ENCODE measurements at places on chromosomes 11 and 22. TPM values are rescaled to one million over a fixed set of nuclear protein-coding genes. Genes with fewer than 3 reads are reported as not detected.

DNA sequence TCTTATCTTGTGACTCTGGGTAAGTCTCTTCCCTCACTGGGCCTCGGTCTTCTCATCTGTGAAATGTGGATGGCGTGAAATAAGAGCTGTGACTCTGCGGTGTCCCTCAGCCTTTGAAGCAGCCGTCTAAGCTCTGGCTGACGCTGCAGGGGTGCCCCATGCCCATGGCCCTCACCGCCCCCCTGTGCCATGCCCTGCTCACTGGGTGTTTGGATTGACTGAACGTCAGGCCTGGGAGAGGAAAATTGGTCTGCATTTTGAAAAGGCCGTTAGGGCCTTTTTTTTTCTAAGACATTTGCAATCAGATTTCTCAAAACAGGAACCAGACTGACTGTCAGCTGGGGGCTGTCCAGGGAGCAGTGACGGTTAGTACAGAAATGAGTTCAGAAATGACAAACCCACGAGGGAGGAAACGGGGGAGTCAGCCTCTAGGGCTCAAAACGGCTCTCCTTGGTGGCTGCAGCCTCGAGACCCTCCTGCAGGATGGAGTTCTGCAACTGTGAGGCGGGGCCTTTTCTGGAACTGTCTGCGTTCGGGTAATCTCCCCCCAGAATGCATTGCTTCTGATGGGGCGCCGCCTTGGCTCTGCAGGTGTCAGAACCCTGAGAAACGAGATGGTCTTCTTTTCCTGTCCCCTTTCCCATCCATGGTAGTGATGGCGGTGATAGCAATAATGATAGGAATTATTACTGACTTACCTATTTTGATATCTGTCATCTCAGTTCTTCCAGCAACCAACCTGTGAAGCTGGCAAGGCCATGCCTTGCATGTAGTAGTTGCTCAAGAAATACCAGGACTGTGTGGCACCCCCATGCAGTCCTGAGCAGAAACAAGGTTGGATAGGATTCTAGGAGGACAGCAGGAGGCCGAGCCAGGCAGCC lies 2.0 kb downstream of the GRK2 start:
- no peak for DNase-seq
- H3K4me1 ChIP-seq: peaks cover 36% of the 10 kb centered on the region
- no peaks in the 10 kb centered on the region for H3K27me3 ChIP-seq
- H3K27ac ChIP-seq: no peak overlapping the region

Gene MUC15
- total RNA-seq: not detected

DNA sequence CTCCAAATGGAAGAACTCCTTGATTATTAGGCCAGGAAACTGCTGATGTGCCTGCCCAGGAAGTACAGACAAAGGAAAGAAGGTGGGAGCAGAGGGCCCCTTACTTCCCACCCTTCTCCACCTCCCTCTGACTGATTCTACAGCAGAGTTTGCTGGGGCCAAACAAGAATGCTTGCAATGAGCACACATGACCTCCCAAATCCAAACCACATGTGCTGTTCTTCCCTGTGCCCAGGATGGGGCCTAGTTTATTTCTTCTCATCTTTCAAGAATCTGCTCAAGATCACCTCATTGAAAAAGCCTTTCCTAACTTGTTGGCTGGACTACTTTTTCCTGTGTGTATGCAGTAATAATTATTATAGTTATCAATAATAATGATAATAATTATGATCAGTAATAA lies 286.1 kb downstream of the RAB38 start:
- H3K4me1 ChIP-seq: peaks cover 4% of the 10 kb centered on the region
- no peak overlapping the region for H3K27ac ChIP-seq
- H3K36me3 ChIP-seq: no peaks in the 10 kb centered on the region

GRCh38 chr22:30903876-30904460 lies 64.6 kb downstream of the MORC2 start:
- no peak for DNase-seq
- no peaks in the 10 kb centered on the region for H3K4me1 ChIP-seq
- H3K27me3 ChIP-seq: no peaks in the 10 kb centered on the region
- no peak overlapping the region for H3K27ac ChIP-seq
- no peak overlapping the region for H3K4me3 ChIP-seq
- peaks cover 16% of the 10 kb centered on the region for H3K36me3 ChIP-seq

Gene BRSK2
- 72.5 TPM for total RNA-seq

DNA sequence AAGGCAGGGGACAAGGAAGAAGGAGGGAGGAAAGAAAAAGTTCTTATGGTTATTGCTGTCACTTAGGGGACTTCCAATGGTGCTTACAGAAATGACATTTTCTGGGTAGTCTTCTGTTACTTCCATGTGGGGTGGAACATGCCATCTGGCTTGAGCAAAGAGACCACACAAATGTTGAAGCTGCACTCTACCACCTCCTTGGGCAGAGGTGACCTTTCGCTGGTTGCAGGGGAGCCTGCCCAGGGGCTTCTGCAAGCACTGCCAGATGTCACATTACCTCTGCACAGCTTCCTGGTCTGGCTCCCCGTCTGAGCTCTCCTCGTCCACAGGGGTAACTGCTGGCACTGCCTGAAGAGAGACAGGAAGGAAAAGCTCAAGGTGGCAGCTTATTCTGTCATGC lies 32.6 kb upstream of the APOA1 start:
- no peaks in the 10 kb centered on the region for H3K4me1 ChIP-seq
- no peak for DNase-seq
- no peaks in the 10 kb centered on the region for H3K27me3 ChIP-seq
- H3K4me3 ChIP-seq: no peak overlapping the region
- H3K36me3 ChIP-seq: peaks cover 14% of the 10 kb centered on the region

DNA sequence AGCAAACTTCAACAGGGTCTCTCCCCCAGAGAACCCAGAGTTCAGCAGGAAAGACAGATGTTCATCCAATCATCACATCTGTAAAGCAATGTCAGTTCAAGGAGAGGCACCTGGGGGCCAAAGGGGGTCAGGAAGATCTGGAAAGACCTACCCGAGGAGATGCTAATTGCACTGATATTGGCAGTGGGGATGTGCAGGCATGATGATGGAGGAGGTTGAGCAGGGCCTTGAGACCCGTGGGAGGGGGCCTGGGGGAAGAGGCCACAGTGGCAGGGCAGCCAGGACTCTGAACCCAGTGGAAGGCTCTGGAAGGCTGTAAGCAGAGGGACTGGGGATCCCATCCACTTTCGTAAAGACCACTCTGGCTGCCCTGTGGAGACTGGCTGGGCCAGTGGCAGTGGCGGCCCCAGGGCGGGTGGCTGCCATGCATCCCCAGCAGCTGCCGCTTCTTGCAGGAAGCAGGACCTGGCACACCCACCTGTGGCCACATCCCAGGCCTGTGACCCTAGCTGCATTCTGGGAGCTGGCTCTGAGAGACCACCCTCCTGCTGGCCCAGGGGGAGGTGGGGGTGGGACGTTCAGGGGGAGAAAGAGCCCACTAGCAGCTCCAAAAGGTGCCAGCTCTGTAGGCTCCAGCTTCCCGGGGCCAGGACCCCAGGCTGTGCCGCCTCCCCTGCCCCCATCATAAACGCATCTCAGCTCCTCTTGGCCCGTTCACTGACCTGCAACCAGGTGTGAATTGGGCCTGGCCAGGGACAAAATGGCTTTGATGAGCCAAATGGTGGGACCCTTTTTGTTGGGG lies 59.9 kb upstream of the FGF3 start:
- no peak for DNase-seq
- no peak overlapping the region for H3K27ac ChIP-seq
- H3K36me3 ChIP-seq: no peaks in the 10 kb centered on the region
- H3K4me3 ChIP-seq: no peak overlapping the region
- H3K27me3 ChIP-seq: peaks cover 8% of the 10 kb centered on the region

- H3K27ac ChIP-seq: no peak overlapping the region
- no peak for DNase-seq
- no peaks in the 10 kb centered on the region for H3K4me1 ChIP-seq
- no peaks in the 10 kb centered on the region for H3K27me3 ChIP-seq
These were observed 85.8 kb upstream of the NARS2 start for GRCh38 chr11:78660471-78660870.

Gene KRTAP5-9
- not detected for total RNA-seq

Gene SYTL2
- total RNA-seq: 7.3 TPM

Gene OR51F2
- not detected for total RNA-seq

DNA sequence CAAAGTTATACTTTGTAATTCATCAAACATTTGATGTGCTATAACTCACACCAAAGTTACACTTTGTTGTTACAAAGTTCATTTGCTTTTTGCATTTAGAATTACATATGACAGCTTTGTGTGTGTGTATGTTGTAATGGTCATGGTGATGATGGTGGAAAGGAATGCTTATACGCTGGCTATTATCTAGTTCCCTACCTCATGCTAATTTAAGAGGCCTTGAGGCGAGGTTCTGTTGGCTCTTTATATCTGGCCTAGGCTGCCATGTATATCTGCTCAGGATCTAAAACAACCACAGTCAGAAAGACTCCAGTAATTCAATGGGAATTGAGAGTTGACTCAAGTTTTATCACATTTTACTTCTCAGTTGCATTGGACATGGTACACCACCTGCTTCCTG lies 123.4 kb downstream of the SLC17A6 start:
- no peak overlapping the region for H3K27ac ChIP-seq
- no peak overlapping the region for H3K4me3 ChIP-seq
- peaks cover 18% of the 10 kb centered on the region for H3K4me1 ChIP-seq
- DNase-seq: no peak
- H3K36me3 ChIP-seq: peaks cover 2% of the 10 kb centered on the region

Gene MS4A6A
- total RNA-seq: not detected

- no peak overlapping the region for H3K27ac ChIP-seq
- H3K4me3 ChIP-seq: no peak overlapping the region
- H3K36me3 ChIP-seq: no peaks in the 10 kb centered on the region
- H3K27me3 ChIP-seq: peaks cover 2% of the 10 kb centered on the region
These were observed 84.4 kb upstream of the MYOD1 start for GRCh38 chr11:17634776-17635550.

Gene YPEL4
- total RNA-seq: 0.55 TPM

Gene APOL4
- not detected for total RNA-seq

DNA sequence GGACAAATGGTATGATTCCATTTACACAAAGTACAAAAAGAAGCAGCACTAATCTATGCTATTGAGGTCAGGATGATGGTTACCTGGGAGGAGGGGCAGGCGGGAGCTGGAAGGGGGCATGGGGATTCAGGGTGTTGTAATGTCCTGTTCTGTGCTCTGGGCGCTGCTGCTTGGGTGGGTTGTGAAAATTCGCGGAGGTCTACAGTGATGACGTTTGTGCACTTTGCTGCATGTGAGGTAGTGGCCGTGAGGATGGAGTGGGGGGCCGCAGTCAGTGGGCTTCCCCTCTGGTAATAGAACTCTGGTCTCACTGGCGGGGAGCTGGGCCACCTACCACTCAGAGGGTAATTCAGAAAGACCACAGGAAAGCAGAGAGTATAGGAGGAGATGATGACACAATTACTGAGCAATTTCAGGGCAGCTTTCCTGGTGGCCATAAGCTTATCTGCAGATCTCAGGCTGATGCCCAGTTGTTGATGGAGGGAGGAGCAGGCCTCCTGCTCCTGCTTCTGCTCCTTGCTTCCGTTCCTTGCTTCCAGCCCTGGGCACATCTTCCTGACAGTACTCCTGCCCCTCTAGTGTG lies 121.5 kb downstream of the CEP164 start:
- H3K27me3 ChIP-seq: peaks cover 14% of the 10 kb centered on the region
- H3K4me1 ChIP-seq: peaks cover 6% of the 10 kb centered on the region
- peak overlapping the region; percentile 23 for H3K27ac ChIP-seq
- no peak overlapping the region for H3K4me3 ChIP-seq
- no peak for DNase-seq

DNA sequence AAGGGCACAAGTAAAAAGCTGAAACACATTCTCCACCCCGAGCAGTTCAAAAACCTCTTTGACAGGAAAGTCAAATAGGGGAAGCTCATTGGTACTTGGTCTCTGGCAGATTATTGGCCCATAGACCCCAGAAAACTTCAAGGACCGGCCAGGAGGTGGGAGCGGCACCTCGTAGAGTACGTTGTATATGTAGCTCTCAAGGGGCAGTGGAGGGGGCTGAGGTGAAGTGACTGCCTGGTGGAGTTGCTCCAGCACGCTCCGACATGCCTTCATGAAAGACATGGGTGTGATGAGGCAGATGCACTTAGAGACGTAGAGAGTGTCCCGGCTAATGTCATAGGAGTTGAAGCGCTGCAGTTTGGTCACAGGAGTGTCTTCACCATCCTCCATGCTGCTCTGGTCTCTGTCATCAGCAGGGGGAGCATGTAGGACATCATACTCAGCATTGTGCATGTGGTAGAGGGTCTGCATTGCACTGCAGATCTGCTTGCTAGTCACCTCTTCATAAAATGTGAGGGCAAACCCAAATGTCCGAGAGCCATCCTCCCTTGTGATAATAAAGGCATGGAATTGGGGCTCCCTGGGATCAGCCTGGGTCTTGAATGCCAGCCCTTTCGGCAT lies 61.3 kb downstream of the DENND5A start:
- no peak for DNase-seq
- no peak overlapping the region for H3K27ac ChIP-seq
- no peaks in the 10 kb centered on the region for H3K36me3 ChIP-seq
- H3K27me3 ChIP-seq: no peaks in the 10 kb centered on the region
- no peak overlapping the region for H3K4me3 ChIP-seq
- H3K4me1 ChIP-seq: peaks cover 5% of the 10 kb centered on the region

DNA sequence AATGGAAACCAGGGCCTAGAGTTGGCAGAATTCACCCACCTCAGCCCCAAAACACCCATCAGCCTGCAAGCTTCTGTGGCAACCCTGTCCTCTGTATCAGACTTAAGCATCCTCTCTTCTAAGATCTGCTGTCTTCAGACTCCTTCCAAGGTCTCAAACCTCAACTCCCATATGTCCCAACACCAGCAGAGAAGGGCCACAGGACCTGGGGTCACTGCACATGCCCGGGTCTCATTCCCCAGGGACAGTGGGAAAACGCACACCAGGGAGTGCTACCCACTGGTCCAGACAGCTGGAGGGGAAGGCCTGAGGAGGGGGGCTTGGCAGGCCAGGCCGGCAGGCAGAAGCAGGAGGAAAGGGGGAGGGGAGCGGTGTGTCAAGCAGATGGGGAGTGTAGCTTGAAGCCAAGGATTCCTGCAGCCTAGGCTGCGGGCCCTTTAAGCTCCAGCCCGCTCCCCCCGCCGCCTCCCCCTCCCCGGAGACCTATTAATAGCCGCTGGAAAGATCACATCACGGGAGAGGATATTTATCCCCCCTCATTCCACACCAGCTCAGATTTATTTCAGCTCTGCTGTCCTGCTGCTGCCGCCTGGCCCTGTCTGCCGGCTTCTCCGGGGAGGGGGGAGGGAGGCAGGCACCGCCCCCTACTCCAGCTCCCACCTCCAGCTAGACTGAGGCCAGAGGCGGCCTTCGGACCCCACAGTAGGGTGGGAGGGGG lies 16.7 kb downstream of the BCL9L start:
- no peak overlapping the region for H3K4me3 ChIP-seq
- H3K27me3 ChIP-seq: no peaks in the 10 kb centered on the region
- DNase-seq: no peak
- peaks cover 43% of the 10 kb centered on the region for H3K4me1 ChIP-seq
- no peaks in the 10 kb centered on the region for H3K36me3 ChIP-seq

GRCh38 chr11:12137938-12138731 lies 27.7 kb downstream of the MICAL2 start:
- no peaks in the 10 kb centered on the region for H3K27me3 ChIP-seq
- H3K27ac ChIP-seq: peak overlapping the region; percentile 36
- no peak for DNase-seq
- H3K36me3 ChIP-seq: no peaks in the 10 kb centered on the region
- no peak overlapping the region for H3K4me3 ChIP-seq
